ENCODE measurements at places on chromosomes 7 and 10.

GRCh38 chr10:51422311-51423120 is 276.9 kb downstream of the CSTF2T start:
- no peak for DNase-seq

DNA sequence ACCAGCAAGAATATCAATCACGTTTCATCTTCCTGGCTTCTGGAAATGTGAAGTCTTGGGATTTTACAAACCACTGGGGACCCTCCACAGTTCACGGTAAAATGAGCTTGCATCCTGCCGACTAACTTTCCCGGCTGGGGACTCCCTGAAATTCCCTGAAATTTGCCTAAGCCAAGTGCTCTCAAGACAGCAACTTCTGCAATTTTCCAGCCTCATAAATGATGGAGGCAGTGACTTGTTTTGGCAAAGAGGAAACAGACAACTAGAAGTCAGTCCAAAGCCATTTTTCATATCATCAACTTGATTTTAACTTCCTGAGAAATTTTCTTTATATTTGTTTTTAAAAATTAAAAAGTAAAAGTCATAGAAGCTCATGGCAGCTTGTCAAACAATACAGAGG is 212.3 kb downstream of the FANK1 start:
- no peak for DNase-seq

DNA sequence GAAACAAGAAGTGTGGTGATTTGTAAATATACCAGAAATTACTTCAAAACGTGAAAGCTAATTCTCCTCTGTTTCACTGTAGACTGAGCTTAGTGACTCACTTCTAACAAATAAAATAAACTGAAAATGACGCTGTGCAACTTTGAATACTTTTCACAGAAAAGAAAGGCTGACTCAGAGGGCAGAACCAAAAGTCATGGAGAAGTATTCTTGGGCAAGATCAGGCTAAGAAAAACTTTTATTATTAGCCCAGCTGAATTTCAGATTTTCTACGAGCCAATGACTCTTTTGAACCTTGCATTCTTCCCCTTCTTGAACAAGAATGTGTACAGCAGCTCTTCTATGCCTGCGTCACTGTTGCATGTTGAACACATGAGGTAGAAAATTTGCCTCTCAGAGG is 527.3 kb upstream of the GHITM start:
- no peak for DNase-seq

- DNase-seq: peak; percentile 65
Measured at GRCh38 chr7:138001529-138002095, at the start of gene CREB3L2. CREB3L2 (minus strand) TSS chr7:138002086; CDS start chr7:138001705, 381 bp downstream.

- DNase-seq: no peak
Measured at GRCh38 chr7:27247000-27247399, 4.4 kb downstream of the EVX1 start.

- DNase-seq: no peak
Measured at GRCh38 chr10:99233000-99233688, 2.5 kb downstream of the HPSE2 start.

- no peak for DNase-seq
Measured at GRCh38 chr7:73888959-73889358, 28.0 kb downstream of the TMEM270 start.

DNA sequence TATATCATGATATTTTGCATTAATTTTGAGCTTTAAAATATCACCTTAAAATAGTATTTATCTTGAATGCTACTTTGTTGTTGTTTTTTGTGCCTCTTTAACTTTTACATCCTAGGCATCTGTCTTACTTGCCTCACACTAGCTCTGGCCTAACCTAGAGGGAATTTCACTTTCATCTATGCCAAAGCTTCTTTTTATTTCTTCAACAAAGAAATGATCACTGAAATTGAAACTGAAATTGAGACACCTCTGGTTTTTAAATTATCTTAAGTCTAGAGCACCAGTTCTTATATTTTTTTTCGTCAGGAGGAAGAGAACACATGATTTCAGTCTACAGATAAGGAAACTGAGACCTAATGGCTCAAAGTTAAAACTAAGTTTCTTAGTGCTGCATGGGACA is 3.5 kb upstream of the SCIN start:
- DNase-seq: no peak

DNA sequence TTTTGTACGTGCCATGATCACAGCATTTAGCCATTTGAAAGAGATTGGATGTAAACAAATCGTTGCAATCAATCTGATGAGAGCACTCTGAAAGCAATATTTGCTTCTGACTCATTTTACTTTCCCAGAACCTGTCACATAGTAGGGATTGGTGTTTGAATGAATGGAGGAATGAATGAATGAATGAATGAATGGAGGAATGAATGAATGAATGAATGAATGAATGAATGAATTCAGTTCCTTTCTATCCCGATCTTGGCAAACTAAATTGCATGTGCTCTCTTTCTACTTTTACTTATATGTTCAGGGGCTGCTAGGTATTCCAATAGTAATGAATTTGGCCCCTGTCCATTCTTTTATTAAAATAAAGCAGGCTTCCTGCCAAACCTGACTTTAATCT is 1091.7 kb upstream of the CELF2 start:
- DNase-seq: no peak

DNA sequence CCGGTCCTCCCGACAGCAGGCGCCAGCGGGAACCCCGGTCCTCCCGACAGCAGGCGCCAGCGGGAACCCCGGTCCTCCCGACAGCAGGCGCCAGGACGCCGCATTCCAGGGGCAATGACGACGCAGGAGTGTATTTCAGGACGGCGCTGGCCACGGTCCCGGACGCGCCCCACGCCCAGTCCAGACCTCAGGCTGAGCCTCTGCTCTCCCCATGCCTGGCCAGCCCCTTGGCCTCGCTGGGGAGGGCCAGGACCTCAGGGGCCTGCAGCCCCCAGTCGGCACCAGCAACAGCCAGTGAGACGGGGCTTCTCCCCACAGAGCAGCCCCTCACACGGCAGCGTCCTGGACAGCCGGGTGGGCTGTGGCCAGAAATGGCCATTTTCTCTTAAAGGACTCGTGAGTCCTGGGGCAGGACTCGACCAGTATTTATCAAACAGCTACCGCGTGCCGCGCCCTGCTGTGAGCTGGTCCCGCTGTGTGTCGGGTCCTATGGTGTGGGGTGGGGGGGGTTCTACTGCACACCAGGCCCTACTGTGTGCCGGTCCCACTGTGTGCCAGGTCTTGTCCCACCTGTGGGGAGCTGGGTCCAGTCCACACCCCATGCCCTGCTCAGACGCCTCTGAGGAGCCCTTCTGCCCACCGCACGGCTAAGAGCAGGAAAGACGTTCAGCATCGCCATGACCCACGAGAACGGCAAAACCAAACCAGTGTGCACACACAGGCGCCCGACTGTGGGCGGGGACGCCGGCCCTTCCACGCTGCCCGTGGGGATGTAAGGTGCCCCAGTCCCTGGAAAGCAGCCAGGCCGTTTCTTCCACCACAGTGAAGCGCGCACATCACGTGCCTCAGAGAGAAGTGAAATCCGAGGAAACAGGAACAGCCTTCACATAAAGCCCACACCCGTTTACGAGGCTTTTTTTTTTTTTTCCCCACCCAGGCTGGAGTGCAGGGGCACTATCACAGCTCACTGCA is 33.3 kb downstream of the GET4 start:
- peak; percentile 56 for DNase-seq

GRCh38 chr10:72061491-72061890 is 26.9 kb downstream of the SPOCK2 start:
- DNase-seq: no peak

- DNase-seq: peak; percentile 56
Measured at GRCh38 chr10:48533951-48534720, 70.7 kb downstream of the ARHGAP22 start.

- DNase-seq: no peak
Measured at GRCh38 chr7:155454183-155455112, 3.5 kb upstream of the EN2 start.

DNA sequence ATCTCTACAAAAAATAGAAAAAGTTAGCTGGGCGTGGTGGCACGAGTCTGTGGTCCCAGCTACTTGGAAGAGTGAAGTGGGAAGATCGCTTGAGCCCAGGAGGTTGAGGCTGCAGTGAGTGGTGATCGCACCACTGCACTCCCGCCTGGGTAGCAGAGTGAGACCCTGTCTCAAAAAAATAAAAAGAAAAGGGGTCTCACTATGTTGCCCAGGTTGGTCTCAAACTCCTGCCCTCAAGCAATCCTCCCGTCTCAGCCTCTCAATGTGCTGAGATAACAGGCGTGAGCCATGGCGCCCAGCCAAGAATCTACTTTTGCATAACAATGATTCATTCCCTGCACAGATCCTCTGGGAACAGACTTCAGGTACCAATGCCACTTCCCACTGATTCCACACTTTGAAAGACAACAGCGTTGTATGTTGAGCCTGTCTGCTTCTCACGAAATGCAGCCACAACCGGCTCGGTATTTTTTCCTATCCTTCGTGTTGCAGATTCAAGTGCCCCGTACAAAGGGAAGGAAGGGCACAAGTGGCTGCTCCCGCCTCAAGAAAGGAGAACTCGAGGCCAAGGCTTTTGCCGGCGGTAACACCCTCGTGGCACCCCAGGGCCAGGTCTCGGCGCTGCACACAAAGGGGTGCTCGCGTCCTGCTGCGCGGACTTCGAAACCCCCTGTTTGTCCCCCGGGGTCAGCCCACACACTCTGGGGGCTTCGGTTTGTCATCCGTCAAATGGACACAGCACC is 745 bp downstream of the DAGLB start:
- peak; percentile 81 for DNase-seq

DNA sequence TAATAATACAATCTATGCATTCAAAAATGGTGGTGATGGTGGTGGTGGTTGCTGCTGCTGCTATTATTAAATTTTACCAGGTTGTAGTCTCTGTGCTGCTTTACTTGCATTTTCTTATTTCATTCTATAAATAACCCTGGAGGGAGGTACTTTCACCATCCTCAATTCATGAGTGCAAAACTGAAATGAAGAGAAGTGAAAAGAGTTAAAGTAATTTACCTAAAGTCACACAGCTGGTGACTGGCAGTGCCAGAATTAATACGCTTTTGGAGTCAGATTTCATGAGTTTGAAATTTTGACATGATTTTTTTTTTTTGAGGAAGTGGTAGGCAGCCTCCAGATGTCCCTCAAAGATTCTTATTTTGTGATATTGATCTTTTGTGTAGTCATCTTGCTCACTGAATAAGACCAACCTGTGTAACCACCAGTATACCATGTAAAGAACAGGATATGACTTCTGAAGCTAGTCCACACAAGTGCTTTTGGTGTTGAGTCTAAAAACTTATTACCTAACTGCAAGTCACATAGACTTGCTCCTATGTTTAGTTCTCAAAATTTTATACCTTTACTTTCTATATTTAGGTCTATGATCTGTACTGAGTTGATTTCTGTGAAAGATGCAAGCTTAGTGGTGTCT is 218.8 kb downstream of the ZWINT start:
- DNase-seq: no peak

GRCh38 chr7:34759477-34760125 is 101.6 kb downstream of the NPSR1 start:
- peak; percentile 42 for DNase-seq

DNA sequence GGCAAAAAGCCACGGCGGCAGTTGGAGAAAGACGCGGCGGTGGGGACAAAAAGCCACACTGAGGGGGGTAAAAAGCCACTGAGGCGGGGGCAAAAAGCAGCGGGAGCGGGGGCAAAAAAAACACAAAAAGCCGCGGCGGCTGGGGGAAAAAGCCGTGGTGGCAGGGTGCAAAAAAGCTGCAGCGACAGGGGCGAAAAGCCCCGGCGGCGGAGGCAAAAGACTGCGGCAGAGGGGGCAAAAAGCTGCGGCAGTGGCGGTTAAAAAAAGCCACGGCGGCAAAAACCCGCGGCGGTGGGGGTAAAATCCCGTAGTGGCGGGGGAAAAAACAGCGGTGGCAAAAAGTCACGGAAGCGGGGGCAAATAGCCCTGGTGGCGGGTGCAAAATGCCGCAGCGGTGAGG is 527.3 kb downstream of the ZNF33B start:
- no peak for DNase-seq

GRCh38 chr7:122727354-122727753 is 24.6 kb upstream of the RNF148 start:
- no peak for DNase-seq

- no peak for DNase-seq
Measured at GRCh38 chr10:23171232-23171876, 20.8 kb upstream of the PTF1A start.

DNA sequence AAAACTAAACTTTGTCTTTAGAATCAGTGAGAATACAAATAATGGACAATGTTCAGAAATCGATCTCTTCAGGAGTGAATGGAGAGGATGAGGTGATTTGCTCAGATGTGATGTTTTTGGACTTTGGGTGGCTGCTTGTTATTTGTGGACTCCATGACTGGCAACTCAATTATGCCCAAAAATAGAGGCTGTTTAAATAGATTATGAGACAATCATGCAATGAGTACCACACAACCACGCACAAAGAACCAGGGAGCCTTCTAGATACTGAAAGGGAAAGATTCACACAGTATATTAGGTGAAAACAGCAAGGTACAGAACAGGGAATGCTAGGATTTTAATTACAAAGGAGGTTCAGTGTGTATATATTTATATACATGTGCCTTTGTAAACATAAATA is 141.3 kb upstream of the ANK3 start:
- no peak for DNase-seq

GRCh38 chr7:94069162-94069739 is 65.1 kb upstream of the BET1 start:
- DNase-seq: no peak
